Activated CD4-positive, alpha-beta T cell treated with anti-CD3 and anti-CD28 coated beads for 36 hours (primary cell): ENCODE measurements at places on chromosomes 2 and 18.

DNA sequence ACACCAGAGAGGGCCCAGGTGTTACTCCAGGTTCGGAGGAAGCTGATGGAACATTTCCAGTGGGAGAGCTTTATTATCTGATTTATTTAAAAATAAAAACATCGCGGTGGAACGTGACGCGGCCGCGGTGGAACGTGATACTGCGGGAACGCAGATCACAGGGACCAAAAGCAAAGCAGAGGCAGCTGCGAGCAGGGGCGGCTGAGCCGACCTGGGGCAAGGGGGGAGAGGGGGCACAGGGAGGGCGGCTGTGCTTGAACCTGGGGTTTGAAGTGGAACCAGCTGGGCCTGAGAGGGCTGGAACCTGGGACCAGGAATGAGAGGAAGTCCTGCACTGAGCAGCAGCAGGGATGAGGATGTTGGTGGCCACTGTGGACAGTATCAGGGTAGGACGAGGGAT, 583.5 kb upstream of the SALL3 start:
- DNase-seq: no peak

- DNase-seq: no peak
These were observed 255.0 kb downstream of the ICOS start for GRCh38 chr2:204191574-204191973.

DNA sequence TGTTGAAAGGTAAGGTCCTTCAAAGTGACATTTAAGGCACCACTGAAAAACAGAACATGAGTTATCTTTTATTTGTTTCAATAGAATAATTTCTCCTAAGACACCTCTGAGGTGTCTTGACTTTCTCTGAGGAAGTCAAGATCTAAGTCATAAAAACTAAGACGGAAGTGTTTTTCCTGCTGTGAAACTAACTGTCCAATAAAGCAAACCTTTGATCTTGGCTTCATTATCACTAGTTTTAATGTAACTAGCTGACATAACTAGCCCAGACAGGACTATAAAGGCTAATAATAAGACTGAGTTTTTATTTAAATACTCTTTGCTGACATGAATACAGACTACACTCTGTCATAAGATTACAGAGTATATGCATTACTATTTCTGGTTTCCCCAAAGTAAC, 36.6 kb downstream of the INO80D start:
- DNase-seq: no peak

GRCh38 chr2:20604951-20605381, 45.9 kb downstream of the HS1BP3 start:
- DNase-seq: no peak

GRCh38 chr2:222499226-222499625, 74.9 kb downstream of the SGPP2 start:
- no peak for DNase-seq

DNA sequence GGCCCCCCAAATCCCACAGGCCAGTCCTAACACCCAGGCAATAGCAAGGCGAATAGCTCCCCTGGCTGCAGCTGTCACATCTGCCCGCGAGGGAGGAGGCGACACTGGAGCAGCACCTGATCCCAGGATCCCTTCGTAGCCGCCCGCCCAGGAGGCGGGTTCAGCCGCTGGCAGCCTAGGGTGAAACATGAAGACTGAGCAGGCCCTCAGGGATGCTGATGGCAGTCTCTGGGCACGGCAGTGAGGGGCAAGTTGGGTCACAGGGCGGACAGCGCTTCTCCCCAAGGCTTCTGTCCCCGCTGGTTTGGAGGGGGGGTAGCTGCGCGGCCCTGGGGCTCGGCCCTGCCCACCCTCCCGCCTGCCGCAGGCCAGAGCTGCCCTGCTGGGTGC, 1.9 kb downstream of the DNMT3A start:
- DNase-seq: peak; percentile 46

- no peak for DNase-seq
These were observed 79.0 kb downstream of the ALPK2 start for GRCh38 chr18:58549814-58550339.
